ENCODE measurements at places on chromosomes 3 and 15. TPM values are rescaled to one million over a fixed set of nuclear protein-coding genes. Genes with fewer than 3 reads are reported as not detected.

Gene FBXW12
- total RNA-seq = 0.20 TPM

DNA sequence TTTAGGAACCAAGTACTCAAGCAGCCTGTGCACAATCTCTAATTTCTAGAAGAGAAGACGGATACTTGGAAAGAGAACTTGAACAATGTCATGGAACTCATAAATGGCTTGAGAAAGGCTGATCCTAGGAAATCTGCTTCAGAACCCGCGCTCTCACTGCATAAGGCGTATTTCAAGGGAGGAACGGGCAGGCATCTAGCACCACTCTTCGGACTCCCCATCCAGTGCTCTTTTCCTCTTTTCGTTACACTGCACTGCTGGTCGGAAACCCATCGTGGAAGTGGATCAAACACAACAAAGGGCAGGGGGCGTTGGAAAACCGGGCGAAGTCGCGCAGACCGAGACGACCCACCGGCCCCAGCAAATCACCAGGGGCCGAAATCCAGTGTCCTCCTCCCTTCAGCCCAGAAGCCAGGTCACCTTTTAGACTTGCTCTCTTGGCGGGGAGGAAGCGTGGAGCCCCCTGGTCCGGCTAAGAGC lies 539 bp upstream of the TLNRD1 start:
- peaks cover 9% of the 10 kb centered on the region for H3K4me1 ChIP-seq
- H3K27me3 ChIP-seq = no peaks in the 10 kb centered on the region
- DNase-seq = no peak
- H3K36me3 ChIP-seq = peaks cover 8% of the 10 kb centered on the region

GRCh38 chr15:62455441-62455921 lies 290.4 kb upstream of the C2CD4B start:
- no peak for DNase-seq
- no peaks in the 10 kb centered on the region for H3K36me3 ChIP-seq
- H3K27ac ChIP-seq = no peak overlapping the region
- no peak overlapping the region for H3K4me3 ChIP-seq

- H3K27ac ChIP-seq = no peak overlapping the region
- no peak for DNase-seq
- H3K4me1 ChIP-seq = no peaks in the 10 kb centered on the region
- peaks cover 3% of the 10 kb centered on the region for H3K27me3 ChIP-seq
- peaks cover 6% of the 10 kb centered on the region for H3K36me3 ChIP-seq
Measured at GRCh38 chr3:159938714-159939113, 49.9 kb upstream of the IL12A start.

DNA sequence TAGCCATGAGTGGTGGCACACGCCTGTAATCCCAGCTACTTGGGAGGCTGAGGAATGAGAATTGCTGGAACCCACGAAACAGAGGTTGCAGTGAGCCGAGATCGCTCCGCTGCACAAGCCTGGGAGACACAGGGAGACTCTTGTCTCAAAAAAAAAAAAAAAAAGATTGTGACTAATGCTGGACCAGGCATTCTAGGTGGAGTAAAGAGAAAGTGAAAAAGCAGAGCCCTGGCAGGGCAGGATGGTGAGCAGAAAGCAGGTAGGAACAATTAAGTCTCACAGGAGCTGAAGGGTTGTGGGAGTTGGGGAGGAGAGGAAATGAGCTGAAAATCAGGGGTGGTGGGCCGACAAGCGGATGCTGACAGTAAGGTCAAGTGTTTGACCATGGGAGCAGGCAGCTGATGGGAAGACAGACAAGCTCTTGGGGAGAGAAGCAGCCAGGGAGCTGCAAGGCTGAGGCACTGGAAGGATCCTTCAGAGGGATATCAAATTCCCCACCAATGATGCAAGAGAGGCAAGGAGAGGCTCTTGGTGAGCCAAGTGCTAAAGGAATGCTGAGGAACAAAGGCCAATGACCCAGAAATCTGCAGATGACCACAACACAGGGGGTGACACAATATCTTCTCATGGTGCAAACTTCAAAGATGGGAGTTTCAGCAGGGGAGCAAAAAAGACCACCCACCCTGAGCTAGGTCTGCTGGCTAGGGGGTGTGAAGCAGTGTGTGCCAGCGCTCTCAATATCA lies 251.1 kb downstream of the ULK4 start:
- peaks cover 4% of the 10 kb centered on the region for H3K36me3 ChIP-seq
- H3K4me1 ChIP-seq = no peaks in the 10 kb centered on the region
- no peak for DNase-seq
- H3K27ac ChIP-seq = no peak overlapping the region
- no peaks in the 10 kb centered on the region for H3K27me3 ChIP-seq

- no peak for DNase-seq
- H3K27me3 ChIP-seq = no peaks in the 10 kb centered on the region
- no peak overlapping the region for H3K4me3 ChIP-seq
- no peaks in the 10 kb centered on the region for H3K36me3 ChIP-seq
Measured at GRCh38 chr15:45274636-45275380, 22.8 kb downstream of the SLC28A2 start.

Measured in progenitor cell of endocrine pancreas (in vitro differentiated cells).